Mammary epithelial cell (primary cell): ENCODE measurements at places on chromosomes 6 and 20.
A peak's percentile ranks its signal among the peaks of the same experiment; 100 is the strongest.

DNA sequence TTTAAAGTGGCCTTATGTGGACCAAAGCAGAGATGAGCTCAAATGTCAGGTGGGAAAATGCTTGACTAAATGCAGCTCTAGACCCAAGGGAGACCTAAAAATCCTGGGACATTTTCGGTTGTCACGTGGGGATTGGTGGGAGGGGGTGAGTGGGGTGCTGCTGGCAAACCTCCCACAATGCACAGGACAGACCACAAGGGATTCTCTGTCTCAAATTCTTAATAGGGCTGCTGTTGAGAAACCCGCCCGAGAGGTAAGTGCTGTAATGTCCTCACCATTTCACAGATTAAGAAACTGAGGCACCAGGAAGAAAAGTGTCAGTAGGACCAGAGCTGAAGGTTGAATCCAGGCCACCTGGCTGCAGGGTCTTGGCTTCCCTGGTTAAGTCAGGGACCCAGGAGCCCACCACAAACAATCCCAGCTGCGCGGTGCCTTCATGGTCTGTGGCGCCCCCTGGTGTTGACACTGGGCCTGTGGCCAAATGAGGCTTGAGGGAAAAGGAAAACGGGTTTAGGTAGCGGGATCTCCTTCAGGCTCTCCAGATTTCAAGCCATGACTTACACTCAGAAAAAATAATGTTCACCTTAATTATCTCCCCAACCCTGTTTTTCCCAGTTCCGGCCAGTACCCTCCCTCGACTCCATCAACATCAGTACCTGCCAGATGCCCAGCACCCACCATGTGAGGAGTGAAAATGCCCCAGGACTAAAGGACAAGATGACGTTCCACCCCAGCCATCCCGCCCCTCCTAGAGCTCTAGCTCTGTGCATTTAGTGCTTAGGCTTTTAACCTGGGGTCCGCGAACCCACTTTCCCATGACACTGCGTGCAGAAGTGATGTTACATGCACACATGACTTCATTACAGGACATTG lies 7.2 kb downstream of the HLA-G start:
- peak; percentile 17 for DNase-seq

GRCh38 chr6:39029156-39030011 lies 19.2 kb upstream of the GLP1R start:
- no peak for DNase-seq

DNA sequence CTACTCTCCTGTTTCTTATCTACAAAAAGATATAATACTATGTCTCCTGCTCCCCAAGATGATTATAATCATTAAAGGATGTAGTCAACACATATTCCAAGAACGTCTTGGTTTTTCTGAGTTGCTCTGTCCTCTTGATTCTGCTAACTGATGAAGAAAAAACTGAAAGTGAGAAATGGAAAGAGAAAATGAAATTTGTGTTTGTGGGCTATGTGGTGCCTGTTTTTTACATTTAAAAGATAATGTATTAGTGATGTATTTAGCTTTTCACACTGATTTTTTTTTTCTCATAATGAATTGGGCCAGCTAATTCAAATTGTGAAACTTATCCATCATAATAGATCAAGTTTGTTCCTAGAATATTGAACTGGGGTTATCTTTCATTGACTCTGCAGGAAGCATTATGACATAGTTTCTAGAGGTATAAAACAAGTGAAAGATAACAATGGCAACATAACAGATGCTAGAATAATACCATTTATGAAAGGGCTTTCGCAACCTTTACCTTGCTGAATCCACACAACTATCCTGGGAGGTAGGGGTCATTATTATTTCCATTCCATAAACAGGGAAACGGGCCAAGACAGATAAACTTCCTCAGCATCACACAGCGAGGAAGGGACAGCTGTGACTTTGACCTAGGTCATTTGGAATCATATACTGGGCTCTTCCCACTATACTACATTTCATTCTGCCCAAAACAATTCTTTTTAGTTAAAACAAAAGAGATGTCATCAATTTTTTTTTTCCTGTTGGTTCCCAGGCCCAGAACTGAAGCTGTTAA lies 336.7 kb downstream of the GJA1 start:
- no peak for DNase-seq

DNA sequence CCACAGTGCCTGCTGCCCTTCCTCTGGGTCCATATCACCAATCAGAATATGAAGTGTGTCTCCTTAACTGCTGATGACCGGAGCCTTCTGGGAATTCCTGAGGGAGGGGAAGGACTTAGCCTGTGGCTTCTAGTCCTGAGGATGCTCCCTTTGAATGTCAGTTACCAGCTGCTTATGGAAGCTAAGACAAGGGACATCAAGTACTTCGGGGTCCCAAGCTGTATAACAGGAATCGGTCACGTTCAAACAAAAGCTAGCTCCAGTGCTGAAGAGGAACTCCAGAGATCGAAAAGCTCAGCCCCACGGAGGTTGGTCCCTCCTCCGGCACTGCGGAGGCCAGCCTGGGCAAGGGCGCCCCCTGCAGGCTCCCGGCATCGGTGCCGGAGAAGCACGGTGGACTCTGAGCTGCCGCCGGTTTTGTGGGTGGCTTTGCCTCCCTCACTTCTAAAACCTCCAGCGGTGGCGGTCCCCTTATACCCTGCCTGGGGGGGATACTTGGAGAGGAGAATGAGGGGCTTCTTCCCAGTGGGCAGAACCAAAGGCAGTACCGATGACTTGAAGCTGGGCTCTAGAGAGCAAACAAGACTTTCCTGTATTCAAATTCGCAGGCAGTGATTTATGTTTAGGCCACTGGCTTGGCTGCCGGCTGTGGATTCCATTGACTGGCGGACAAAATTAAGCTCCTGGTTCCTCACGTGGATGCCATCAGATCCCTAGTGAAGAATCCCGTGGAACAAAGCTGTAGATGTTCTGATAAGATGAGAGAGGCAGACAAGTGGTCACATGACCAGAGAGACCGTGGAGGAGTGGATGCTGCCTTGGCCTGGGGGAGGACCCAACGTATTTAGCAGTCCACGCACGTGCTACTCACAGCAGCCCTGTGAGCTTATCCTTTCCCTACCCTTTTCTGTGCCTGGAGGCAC lies 16.2 kb upstream of the UBR2 start:
- peak; percentile 56 for DNase-seq

GRCh38 chr20:61516346-61517208 lies 264.5 kb downstream of the CDH4 start:
- DNase-seq: no peak

- DNase-seq: peak; percentile 29
Measured at GRCh38 chr6:68634726-68635411, at the start of gene ADGRB3. Gene ADGRB3, plus strand, starts transcription at chr6:68635282. Its CDS starts 3,394 bp downstream, at chr6:68638676.

- no peak for DNase-seq
Measured at GRCh38 chr6:11155589-11155988, 44.1 kb upstream of the ERVFRD-1 start.

DNA sequence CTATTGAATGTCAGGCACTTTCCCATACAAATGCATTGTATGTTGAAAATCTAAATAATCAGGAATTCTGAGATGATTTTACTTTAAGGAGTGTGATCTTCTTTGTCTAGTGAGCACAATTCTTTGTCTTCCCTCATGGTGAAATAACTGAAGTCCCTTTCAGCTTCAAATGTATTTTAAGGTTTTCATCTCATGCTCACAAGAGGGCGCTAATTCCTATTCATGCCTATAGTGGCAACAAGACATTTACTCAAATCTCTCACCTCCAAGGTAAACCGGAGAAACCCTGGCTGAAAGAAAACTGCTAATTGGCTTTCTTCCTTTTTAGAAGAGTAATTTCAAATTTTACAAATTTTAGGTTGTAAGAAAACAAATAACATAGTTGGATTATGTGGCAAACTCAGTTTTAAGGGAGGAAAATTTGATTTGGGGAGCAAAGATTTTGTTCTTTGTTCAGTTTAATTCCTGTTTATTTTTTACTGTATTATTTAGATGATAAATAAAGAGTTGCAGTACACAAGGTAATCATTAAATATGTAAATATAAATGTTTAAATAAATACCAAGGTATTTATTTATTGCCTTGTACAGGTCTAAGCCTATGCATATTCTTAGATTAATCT lies 69.1 kb downstream of the SLC35F1 start:
- DNase-seq: peak; percentile 30

GRCh38 chr6:134093007-134093573 lies 40.7 kb upstream of the SLC2A12 start:
- DNase-seq: no peak

DNA sequence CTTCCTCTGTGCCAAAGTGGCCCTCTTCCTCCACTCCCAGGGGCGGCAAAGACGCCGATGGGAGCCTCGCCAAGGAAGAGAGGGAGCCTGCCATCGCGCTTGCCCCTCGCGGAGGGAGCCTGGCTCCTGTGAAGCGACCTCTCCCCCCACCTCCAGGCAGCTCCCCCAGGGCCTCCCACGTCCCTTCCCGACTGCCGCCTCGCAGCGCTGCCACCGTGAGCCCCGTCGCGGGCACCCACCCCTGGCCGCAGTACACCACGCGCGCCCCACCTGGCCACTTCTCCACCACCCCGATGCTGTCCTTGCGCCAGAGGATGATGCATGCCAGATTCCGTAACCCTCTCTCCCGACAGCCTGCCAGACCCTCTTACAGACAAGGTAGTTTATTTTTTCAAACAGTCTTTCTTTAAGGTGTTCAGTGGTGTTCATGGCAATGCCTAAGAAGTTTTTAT lies 64.9 kb downstream of the FNDC1 start:
- DNase-seq: no peak

DNA sequence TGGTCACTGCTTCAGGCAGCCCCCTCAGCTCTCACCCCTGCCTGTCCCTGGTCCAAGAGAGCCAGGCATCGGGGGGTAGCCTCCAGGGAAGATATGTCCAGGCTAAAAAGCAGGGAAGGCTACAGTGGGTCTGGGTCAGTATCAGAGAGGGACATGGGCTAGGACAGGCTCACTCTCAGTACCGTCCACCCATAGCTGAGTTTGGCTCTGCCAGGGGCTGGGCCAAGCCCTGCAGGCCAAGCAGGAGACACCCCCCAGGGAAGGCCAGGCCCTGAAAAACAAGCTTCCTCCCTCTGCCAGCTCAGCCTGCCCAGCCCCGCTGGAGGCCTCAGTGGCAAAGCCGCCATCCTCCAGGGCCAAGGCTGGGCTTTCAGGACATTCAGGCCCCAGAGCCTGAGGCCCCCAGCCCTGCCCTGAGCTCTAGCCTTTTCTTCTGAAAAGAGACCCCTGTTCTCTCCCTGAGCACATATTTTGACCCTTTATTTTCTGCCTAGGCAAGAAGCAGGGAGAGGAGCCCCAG lies 28.6 kb upstream of the TGM2 start:
- DNase-seq: no peak

DNA sequence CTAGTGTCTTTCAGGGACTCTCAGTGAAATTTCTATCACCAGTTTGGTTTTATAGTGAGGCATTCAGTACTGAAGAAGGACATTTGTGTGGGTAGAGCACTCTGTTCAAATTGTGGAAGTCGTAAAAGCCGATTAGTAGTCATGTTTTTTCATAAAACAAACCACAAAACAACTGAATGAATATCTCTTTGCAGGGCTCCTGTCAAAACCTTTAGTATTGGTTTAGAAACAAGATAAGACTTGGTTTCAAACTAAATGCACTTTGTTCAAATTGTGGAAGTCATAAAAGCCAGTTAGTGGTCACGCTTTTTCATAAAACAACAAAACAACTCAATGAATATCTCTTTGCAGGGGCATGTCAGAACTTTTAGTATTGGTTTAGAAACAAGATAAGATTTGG lies 23.8 kb downstream of the ADGRF4 start:
- DNase-seq: peak; percentile 72

DNA sequence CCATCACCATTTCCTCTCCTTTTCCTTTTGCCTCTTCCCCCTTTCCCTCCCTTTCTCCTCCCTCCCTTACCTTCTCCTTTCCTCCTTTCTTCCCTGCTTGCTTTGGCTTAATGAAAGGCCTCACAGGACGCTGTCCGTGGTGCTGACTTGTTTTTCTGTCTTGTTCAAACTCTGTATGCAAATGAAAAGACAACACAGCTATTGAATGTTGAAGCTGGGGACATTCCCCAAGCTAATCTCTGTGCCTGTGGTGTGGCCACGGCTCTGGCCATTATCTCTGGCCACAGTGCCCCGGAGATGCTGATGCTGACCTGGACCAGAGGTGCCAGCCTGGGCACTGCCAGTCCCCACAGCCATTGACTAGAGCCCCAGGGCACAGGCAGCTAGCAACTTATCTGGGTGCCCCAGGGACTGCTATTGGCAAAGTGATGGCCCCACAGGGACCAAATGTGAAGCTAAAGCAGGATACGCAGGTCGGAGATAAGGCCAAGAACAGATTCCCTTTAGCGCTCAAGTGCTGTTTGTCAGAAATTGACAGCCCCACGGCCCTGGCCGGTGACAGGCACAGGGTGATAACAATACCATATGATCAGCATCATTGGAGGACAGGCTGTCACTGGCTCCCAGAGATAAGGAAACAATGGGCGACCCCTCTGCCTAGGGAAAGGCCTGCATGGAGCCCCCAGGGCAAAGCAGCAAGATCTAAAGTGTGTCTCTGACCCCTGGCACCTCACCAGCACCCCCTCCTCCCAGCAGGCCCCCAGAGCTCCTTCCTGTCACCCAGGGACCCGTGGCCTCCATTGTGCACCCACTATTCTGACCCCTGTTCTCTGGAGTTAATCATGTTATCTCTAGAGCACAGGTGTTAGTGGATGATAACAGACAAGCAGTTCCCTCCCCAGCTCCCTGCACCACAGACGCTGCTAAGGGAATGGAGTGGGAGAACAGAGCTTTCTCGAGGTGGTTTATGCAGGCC lies 31.6 kb upstream of the SLC32A1 start:
- peak; percentile 60 for DNase-seq

DNA sequence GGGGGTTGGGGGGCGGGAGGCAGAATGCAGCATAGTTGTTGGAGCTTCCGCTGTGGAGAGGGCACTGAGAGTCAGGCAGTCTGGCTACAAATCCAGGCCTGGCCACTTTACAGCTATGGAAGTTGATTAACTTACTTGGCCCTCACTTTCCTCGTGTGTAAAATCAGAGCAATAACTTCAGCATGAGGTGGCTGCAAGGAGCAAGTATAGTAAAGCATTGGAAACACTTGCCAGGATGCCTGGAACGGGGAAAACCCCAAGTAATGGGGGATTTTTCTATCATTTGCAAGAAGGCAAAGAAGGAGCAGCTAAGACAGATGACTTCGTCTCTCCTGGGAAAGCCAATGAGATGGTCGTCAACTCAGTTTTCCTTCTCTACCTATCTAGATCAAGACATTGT lies 35.8 kb downstream of the AGPAT4 start:
- no peak for DNase-seq

- DNase-seq: no peak
Measured at GRCh38 chr6:63268574-63268973, 51.2 kb downstream of the LGSN start.

- no peak for DNase-seq
Measured at GRCh38 chr6:114375541-114376192, 32.8 kb upstream of the HS3ST5 start.

GRCh38 chr20:60171313-60171712 lies 213.1 kb downstream of the CDH26 start:
- DNase-seq: no peak
